Putamen (tissue), 1 donor: ENCODE measurements at places on chromosomes 12 and 14.
A peak's percentile ranks its signal among the peaks of the same experiment; 100 is the strongest.

- no peak for DNase-seq
Observed at GRCh38 chr14:79567306-79567705, 644.0 kb downstream of the DIO2 start.

- no peak for DNase-seq
Observed at GRCh38 chr14:70832561-70833305, 23.4 kb upstream of the MAP3K9 start.

- no peak for DNase-seq
Observed at GRCh38 chr14:102873131-102873530, 49.3 kb upstream of the AMN start.

GRCh38 chr14:89669193-89669592 lies 252.2 kb upstream of the FOXN3 start:
- DNase-seq, result peak; percentile 19

DNA sequence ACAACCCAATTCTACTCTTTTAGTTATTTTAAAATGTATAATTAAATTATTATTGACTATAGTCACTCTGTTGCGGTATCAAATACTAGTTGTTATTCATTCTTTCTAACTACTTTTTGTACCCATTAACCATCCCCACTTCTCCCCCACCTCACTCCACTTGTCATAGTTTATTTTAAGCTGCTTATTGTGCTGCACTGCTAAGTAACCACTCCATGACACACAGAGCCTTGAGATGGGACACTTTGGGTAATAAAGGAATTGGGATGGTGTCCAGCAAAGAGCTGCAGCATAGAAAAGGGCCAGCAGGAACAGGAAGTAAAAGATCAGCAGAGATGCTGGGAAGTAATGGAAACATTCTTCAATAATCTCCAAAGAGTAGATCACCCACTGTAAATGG lies 123.0 kb downstream of the RPS29 start:
- no peak for DNase-seq

GRCh38 chr14:82309199-82309598 lies 775.5 kb upstream of the SEL1L start:
- DNase-seq, result no peak

DNA sequence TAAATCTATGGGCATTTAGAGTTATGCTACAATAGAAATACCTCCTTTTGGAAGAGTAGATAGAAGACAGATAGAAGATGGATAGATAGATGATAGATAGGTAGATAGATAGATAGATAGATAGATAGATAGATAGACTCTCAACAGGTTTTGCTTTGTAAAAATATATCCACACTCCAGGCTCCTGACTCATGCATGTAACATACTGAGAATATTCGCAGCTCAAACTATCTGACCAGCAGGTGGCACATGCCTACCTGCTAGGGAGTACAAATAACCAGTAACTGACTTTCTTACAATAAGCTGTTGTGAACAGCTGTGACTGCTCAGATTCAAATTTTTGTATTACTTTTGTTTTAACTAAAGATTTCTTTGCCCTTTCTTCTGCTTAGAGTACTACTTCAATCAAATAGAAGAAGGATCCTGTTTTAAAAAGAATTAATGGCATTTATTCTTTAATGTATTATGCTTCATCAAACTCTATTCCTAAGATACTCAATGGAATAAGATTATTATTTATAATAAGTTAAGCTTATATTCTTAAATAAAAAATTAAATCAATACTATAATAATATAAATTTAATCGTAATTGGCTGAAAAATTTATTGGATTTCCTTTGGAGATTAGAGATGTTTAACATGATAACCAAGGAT lies 15.8 kb upstream of the CPNE8 start:
- no peak for DNase-seq

DNA sequence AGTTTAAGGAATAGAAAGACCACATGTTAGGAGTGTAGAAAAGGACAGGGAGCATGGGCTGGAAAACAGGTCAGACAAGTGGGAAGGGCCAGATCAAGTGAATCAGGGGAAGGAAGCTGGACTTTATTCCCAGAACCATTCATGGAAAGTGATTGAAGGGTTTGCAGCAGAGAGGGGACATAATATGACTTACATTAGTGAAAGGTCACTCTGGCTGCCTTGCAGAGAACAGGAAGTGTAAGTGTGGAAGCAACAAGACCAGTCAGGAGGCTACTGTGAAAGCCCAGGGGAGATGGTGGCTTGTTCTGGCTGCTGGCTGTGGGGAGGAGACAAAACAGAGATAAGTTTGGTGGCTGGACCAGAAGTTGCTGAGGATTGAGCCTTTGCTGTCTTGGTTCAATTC lies 69.1 kb downstream of the VCPKMT start:
- DNase-seq, result no peak

- peak; percentile 87 for DNase-seq
Observed at GRCh38 chr12:57893431-57894353, 47.2 kb upstream of the CTDSP2 start.

- DNase-seq, result no peak
Observed at GRCh38 chr14:76138758-76139723, 12.7 kb upstream of the GPATCH2L start.

GRCh38 chr12:7113389-7113871 lies 4.4 kb upstream of the C1RL start:
- DNase-seq, result no peak

- no peak for DNase-seq
Observed at GRCh38 chr12:2320841-2321240, 268.1 kb downstream of the CACNA1C start.

DNA sequence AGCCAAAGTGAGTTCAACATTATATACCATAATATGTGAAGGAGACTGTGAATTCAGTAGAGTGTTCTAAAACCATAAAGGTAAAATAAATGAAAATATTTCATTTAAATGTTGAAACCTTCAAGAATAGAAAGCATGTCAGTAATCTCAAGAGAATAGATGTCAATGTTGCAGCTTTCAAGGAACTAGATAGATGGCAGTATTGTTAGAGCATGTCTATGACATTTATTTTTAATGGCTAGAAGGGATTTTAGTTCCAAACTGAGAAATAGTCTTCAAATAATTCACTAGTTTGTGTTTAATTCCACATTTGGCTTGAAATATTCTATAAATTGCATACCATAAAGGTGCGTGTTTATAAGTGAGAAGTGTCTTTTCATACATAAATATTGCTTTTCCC lies 326.5 kb downstream of the FLRT2 start:
- DNase-seq, result no peak

DNA sequence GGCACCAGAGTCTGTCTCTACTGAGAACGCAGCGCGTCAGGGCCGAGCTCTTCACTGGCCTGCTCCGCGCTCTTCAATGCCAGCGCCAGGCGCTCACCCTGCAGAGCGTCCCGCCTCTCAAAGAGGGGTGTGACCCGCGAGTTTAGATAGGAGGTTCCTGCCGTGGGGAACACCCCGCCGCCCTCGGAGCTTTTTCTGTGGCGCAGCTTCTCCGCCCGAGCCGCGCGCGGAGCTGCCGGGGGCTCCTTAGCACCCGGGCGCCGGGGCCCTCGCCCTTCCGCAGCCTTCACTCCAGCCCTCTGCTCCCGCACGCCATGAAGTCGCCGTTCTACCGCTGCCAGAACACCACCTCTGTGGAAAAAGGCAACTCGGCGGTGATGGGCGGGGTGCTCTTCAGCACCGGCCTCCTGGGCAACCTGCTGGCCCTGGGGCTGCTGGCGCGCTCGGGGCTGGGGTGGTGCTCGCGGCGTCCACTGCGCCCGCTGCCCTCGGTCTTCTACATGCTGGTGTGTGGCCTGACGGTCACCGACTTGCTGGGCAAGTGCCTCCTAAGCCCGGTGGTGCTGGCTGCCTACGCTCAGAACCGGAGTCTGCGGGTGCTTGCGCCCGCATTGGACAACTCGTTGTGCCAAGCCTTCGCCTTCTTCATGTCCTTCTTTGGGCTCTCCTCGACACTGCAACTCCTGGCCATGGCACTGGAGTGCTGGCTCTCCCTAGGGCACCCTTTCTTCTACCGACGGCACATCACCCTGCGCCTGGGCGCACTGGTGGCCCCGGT lies at the start of gene PTGDR:
TSS of gene PTGDR (plus strand) at position 198 of the 778 bp plus-strand sequence. CDS start at position 315, 117 bp downstream.
- no peak for DNase-seq

GRCh38 chr12:50572287-50572686 lies 67.5 kb downstream of the DIP2B start:
- no peak for DNase-seq

GRCh38 chr12:115204957-115205754 lies 521.2 kb upstream of the TBX3 start:
- DNase-seq, result no peak

DNA sequence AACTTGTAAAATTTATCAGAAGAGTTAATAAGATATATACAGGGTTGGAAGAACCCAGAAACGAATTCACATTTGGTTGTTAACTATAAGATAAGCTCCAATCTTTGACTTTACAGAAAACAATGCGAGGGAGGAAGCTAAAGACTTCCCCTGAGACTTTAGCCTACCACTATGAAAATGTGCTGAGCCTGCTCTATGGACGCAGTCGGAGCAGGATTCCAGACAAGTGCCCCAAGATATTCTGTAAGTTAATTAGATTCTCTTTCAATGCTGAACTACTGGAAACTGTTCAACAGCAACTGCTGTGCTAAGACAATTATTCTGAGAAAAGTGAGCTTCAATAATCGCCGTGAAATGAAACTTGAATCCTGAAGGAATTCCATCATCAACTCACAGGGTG lies 8.3 kb upstream of the LRRC10 start:
- no peak for DNase-seq

GRCh38 chr14:94536836-94537235 lies 24.4 kb upstream of the SERPINA4 start:
- no peak for DNase-seq

DNA sequence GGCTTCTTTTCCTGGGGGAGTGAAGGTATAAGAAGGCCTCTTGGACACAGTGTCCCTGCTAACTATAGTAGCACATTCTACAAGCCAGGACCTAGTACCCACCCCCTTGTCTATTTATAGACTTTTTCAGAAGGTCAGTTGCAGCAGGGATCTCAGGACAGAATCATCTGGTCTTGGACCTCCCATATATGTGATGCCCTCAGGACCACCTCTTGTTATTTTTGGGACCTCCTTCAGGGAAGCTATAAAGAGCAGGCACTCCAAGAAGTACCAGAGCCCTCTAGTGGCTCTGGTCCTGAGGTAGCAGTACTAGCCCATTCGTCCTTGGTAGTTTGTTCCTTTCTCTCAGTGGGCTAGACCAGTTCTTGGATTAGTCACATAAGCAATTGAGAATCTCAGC lies 4.3 kb downstream of the COQ10A start:
- DNase-seq, result no peak

DNA sequence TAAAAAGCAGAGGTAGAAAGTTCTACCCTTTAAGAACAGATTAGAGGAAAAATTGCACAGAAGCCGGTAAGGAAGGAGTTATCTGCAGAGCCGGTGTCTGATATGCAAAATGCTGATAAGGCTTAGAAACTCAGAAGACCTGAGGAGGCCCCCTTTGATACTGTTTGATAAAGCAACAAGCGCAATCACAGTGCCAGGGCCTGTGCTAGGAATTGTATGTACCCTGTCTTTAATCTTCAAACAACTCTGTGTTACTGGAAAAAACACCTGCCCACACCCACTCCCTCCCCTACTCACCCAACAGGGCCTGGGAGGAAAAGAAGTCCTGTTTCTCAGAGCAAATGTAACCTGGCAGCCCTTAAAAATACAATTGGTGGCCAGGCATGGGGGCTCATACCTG lies 112.7 kb upstream of the FUT8 start:
- no peak for DNase-seq

- DNase-seq, result no peak
Observed at GRCh38 chr12:112413855-112414625, 4.6 kb upstream of the RPL6 start.

DNA sequence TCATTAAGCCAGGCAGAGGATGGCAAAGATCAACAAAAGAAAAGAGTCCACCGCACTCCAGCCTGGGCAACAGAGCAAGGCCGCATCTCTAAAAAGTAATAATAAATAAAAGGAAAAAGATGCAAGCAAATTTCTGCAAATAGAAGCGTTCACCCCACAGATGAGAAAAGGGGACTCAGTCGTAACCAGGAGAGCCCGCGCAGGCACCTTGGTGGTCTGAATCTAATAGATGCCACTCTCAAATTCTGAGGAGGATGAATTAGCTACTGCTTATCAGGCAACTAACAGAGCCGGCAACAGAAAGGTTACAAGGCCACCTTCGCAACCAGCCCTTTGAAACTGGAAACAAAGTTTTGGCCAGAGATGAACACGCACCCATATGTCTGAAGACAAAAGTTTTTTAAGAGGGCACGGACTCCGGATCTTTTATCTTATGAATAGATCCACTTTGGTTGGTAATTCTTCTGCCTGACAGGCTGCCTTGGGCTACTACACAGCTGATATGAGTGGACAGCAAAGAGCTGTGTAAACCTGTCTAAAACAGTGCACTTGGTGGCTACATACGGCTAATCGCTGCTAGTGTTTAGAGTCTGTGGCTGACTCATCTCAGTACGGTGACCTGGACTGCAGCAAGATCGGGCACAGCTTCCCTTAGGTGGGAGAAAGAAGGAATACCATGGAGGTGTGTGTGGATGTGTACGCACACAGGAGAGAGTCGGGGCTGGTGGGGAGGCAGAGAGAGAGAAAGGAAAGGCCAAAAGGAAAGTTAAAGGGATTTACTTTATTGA lies 32.9 kb upstream of the TTC7B start:
- DNase-seq, result no peak

DNA sequence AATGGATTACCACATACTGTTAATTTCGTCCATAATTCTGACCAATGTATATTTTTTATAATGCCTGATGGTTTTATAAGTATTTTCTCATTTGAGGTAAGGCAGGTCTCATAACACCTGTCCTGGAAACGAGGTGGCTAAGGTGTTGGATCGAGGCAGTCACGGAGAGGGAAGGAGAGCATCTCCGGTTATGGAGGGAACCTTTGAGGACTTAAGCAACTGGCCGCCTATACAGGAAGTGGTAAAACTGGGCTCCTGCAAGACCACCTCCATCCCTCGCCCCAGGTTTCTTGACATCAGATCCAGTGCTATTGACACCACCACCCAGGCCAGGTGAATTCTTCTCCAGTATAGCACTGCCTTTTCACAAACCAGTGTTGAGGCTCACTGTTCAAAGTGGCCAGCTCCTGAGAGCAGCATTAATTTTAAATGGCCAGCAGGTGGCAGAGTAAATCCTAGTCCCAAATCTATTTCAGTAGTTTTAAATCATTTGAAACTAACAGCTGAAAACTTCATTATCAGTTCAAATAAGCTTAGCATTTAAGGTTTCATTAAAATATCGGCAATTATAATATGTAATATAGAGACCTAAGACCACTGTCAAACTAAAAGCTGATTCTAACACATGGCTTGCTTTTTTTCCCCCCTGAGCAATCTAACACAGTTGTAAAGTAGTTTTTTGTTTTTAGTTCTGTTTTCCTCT lies 100.8 kb downstream of the PPM1A start:
- peak; percentile 19 for DNase-seq

DNA sequence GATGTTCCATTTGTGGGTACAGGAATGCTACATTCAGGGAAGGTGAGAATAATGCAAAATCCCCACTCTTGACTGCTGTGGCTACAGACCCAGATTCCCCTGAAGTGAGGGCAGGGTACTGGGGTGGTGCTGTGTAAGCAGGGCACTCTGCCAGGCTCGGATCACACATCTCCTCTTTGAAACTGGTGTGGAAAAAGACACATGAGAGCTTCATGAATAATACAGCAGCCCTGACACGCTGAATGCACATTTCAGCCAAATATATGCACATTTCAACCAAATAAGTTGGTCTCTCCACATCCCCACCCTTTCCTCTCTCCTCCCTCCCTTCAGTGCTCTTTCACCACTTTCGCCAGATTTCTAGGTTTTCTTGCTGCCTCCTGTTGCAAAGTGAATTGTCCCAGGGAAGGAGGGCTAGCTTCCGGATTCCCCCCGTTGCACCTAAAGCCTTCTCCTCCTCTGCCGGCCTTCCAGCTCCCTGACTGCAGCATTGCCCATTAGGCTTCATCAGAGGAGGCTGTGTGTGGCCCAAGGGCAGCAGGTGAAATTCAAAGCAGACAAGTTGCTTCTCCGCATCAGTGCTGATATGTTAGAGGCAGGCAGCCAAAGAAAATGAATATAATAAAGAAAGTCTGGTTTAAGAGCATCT lies 118.2 kb upstream of the TMCC3 start:
- no peak for DNase-seq
